Testis (tissue), 5 donors: ENCODE measurements at places on chromosomes 2 and 18. TPM values are rescaled to one million over a fixed set of nuclear protein-coding genes. Genes with fewer than 3 reads are reported as not detected.
A peak's percentile ranks its signal among the peaks of the same experiment; 100 is the strongest.

The UGT1A7 gene
- 0.19 TPM for total RNA-seq

The REL gene
- total RNA-seq = 33.7 TPM

The FBXO36 gene
- 6.8 TPM for total RNA-seq

The RAX gene
- total RNA-seq = not detected

DNA sequence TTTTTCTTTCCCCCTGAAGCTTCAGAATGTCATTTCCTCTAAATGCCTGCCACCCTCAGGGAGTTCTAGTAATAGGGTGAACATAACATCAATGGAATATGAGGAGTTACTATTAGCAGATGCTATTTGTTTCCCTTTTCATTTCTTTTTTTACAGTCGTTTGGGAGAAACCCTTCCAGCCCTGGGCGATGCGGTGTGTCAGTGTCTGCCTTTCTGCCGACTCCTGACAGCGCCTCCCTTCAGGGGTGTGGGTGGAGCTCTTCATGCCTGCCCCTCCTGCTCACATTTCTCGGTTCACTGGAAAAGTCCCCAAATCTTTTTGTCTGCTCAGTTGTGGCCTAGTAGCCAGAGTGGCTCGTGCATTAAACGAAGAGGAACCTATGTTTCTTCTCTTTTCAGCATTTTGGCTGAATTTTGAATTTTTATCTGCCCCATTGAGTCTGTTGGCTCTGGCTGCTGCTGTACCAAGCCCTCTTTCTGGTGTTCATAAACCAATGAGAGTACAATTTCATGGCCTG, 72.3 kb downstream of the FMNL2 start:
- DNase-seq = peak; percentile 51
- H3K27ac ChIP-seq = no peak overlapping the region
- H3K27me3 ChIP-seq = no peaks in the 10 kb centered on the region
- H3K4me1 ChIP-seq = peaks cover 6% of the 10 kb centered on the region

DNA sequence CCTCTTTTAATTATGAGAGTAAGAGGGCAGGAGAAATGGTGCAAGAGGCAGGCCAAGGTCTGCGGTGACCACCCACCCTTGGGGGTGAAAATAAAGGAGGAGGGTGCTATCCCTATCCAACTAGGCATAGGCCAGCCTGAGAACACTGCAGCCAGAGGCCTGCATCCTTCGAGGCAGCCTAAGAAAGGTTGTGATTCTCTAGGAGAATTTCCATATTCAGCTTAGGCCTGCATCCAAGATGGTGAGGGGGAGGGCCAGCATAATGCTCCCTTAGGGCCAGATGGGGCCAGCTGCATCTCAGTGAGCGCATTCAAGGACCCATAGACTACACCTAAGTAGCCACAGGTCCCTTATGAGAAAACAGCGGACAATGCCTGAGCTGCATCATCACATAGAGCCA, 3.5 kb upstream of the UPP2 start:
- DNase-seq = no peak
- H3K4me1 ChIP-seq = no peaks in the 10 kb centered on the region
- no peaks in the 10 kb centered on the region for H3K36me3 ChIP-seq
- H3K27me3 ChIP-seq = no peaks in the 10 kb centered on the region
- no peak overlapping the region for H3K4me3 ChIP-seq
- no peak overlapping the region for H3K27ac ChIP-seq

GRCh38 chr2:86364894-86365293, 27.5 kb upstream of the REEP1 start:
- no peak for DNase-seq
- no peaks in the 10 kb centered on the region for H3K36me3 ChIP-seq
- H3K4me1 ChIP-seq = peaks cover 31% of the 10 kb centered on the region
- H3K4me3 ChIP-seq = no peak overlapping the region
- peak overlapping the region; percentile 63 for H3K27ac ChIP-seq

GRCh38 chr2:77864426-77864825, 342.2 kb upstream of the LRRTM4 start:
- no peak for DNase-seq
- no peaks in the 10 kb centered on the region for H3K36me3 ChIP-seq
- H3K27ac ChIP-seq = no peak overlapping the region
- H3K4me3 ChIP-seq = no peak overlapping the region

GRCh38 chr18:26911840-26912239, 46.3 kb upstream of the AQP4 start:
- DNase-seq = no peak
- no peaks in the 10 kb centered on the region for H3K36me3 ChIP-seq
- H3K27me3 ChIP-seq = no peaks in the 10 kb centered on the region
- no peak overlapping the region for H3K27ac ChIP-seq
- H3K4me3 ChIP-seq = no peak overlapping the region

GRCh38 chr2:236940916-236941520, 144.7 kb upstream of the COPS8 start:
- no peak overlapping the region for H3K27ac ChIP-seq
- DNase-seq = no peak
- no peak overlapping the region for H3K4me3 ChIP-seq

GRCh38 chr2:38464971-38465788, 88.1 kb upstream of the ATL2 start:
- peaks cover 4% of the 10 kb centered on the region for H3K4me1 ChIP-seq
- no peak overlapping the region for H3K27ac ChIP-seq
- DNase-seq = no peak
- H3K27me3 ChIP-seq = no peaks in the 10 kb centered on the region
- no peaks in the 10 kb centered on the region for H3K36me3 ChIP-seq

DNA sequence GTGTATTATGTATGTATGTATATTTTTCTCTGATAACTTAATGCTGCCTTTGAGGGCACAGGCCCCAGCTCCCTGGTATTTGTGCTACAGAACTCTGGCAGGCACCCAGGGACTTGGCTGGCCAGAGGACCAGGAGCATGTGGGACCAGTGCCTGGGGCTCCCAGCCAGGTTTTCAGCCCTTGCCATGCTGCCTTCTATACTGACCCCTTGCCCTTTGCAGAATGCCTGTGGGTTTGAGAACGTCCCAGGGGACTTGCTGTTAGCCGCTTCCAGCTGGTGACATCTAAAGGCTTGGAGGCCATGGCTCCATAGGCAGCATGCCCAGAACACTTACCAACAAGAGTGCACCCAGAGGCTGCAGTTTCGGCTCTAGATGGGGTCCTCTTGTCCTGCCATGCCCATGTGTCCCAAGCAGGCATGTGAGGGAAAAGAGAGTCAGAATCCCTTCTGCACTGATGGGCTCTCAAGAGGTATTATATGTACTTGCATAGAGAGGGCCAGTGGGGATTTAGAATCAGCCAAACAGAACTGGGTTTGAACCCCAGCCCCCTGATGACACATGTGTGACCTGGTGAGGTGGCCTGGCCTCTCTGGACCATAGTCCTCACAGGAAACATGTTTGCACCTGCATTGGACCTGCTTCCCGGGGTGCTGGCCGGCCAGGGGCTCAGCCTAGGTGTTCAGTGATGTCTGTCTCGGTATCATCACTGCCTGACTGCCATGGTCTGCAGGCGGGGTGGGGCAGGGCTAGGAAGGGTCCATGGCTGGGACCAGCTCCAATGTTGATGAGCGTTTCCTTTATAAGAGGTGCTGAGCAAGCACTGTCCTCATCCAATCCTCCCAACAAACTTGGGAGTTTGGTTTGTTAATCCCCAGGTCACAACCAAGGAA, 119.2 kb upstream of the FHL2 start:
- DNase-seq = peak; percentile 68
- H3K27ac ChIP-seq = no peak overlapping the region
- peaks cover 15% of the 10 kb centered on the region for H3K4me1 ChIP-seq
- no peaks in the 10 kb centered on the region for H3K36me3 ChIP-seq
- H3K4me3 ChIP-seq = no peak overlapping the region

DNA sequence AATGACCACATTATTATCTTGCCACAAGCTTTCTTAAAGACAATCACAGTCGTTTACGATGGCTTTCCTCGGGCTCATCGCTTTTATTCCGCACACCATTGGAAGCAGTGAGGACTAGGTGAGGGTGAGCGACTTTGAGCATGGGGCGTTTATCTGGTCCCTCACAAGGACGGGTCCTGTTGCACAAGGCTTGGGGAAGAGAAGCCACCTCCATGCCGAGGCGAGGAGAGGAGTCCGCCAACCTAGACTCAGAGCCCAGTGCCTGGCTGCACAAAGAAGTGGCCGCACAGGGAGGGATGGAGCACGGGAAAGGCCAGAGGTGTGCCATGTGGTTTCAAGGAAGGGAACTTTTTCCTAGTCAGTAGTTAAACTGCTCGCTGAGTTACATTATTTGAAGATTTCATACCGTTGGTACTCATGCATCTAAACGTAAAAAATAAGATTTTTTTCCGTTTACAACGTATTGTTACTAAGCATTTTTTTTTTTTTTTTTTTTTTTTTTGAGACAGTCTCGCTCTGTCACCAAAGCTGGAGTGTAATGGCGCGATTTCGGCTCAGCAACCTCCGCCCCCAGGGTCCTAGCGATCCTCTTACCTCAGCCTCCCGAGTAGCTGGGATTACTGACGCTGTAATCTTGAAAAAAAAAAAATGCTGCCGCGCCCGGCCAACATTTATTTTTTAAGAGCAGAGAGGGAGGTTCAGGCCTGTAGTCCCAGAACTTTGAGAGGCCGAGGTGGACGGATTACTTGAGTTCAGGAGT, 849 bp upstream of the CYP27C1 start:
- no peaks in the 10 kb centered on the region for H3K27me3 ChIP-seq
- H3K27ac ChIP-seq = no peak overlapping the region
- H3K36me3 ChIP-seq = no peaks in the 10 kb centered on the region
- no peak for DNase-seq

DNA sequence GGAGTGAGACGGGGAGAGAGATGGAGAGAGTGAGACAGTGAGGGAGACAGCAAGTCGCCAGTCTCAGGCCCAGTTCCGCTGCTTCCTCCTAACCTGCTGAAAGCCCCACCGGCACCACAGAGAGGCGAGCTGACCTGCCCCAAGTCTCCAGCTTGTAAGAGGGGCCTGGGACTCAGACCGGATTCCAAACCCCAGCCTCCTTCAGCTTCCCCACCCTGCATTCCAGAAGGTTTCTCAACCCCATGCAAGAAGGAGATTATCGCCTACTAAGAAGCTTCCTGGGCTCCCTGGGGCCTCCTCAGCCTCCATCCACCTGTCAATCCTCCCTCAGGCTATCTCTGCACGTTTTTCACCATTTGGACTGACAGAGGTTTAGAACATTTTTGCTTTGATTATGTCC, 173.1 kb upstream of the RAB6C start:
- H3K27me3 ChIP-seq = no peaks in the 10 kb centered on the region
- DNase-seq = no peak
- no peak overlapping the region for H3K27ac ChIP-seq
- no peak overlapping the region for H3K4me3 ChIP-seq
- H3K4me1 ChIP-seq = no peaks in the 10 kb centered on the region
- H3K36me3 ChIP-seq = no peaks in the 10 kb centered on the region

- H3K27me3 ChIP-seq = no peaks in the 10 kb centered on the region
- H3K4me3 ChIP-seq = no peak overlapping the region
- no peak overlapping the region for H3K27ac ChIP-seq
- DNase-seq = no peak
Observed at GRCh38 chr2:237195396-237196120, 109.9 kb downstream of the COPS8 start.

- H3K27me3 ChIP-seq = no peaks in the 10 kb centered on the region
- DNase-seq = no peak
- no peak overlapping the region for H3K27ac ChIP-seq
Observed at GRCh38 chr18:59040770-59041148, 98.9 kb upstream of the SEC11C start.

DNA sequence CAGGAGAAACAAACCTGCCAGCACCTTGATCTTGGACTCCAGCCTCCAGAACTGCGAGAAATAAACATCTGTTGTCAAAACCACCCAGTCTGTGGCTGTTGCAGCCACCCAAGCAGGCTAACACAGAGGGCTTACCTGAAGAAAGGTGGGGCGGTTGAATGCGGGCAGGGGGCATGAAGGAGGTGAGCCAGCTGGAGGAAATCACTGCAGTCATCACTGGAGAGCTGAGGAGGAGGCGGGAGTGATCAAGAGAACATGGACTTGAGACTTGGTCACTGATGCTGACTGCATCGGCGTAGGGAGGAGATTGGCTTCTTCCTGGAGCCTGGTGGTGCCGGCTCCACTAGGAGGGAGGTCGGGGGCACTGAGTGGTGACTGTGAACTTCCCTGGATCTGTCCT, 14.6 kb upstream of the ARMC9 start:
- H3K4me3 ChIP-seq = no peak overlapping the region
- peaks cover 3% of the 10 kb centered on the region for H3K4me1 ChIP-seq
- no peaks in the 10 kb centered on the region for H3K36me3 ChIP-seq
- no peak overlapping the region for H3K27ac ChIP-seq
- no peak for DNase-seq

- no peak overlapping the region for H3K27ac ChIP-seq
- H3K4me1 ChIP-seq = no peaks in the 10 kb centered on the region
- H3K36me3 ChIP-seq = no peaks in the 10 kb centered on the region
- H3K4me3 ChIP-seq = no peak overlapping the region
Observed at GRCh38 chr2:98455494-98455976, 10.9 kb downstream of the INPP4A start.

- no peaks in the 10 kb centered on the region for H3K36me3 ChIP-seq
- H3K4me3 ChIP-seq = no peak overlapping the region
- H3K27ac ChIP-seq = no peak overlapping the region
- H3K27me3 ChIP-seq = no peaks in the 10 kb centered on the region
Observed at GRCh38 chr2:47535996-47536395, 133.0 kb downstream of the MSH2 start.

- H3K4me1 ChIP-seq = no peaks in the 10 kb centered on the region
- no peaks in the 10 kb centered on the region for H3K36me3 ChIP-seq
- no peak for DNase-seq
- H3K27me3 ChIP-seq = no peaks in the 10 kb centered on the region
- no peak overlapping the region for H3K4me3 ChIP-seq
Observed at GRCh38 chr2:17557596-17557995, 17.1 kb downstream of the VSNL1 start.

- no peak for DNase-seq
- no peaks in the 10 kb centered on the region for H3K27me3 ChIP-seq
- H3K4me1 ChIP-seq = peaks cover 16% of the 10 kb centered on the region
- H3K36me3 ChIP-seq = no peaks in the 10 kb centered on the region
- no peak overlapping the region for H3K4me3 ChIP-seq
Observed at GRCh38 chr2:65097844-65098243, 32.1 kb downstream of the RAB1A start.
